Stimulated activated CD4-positive, alpha-beta T cell treated with anti-CD3 and anti-CD28 coated beads, Interleukin-12 subunit alpha, Interleukin-12 subunit beta, amount 100 ng/mL, for 4 hours (primary cell): ENCODE measurements at places on chromosomes 5 and 9.

DNA sequence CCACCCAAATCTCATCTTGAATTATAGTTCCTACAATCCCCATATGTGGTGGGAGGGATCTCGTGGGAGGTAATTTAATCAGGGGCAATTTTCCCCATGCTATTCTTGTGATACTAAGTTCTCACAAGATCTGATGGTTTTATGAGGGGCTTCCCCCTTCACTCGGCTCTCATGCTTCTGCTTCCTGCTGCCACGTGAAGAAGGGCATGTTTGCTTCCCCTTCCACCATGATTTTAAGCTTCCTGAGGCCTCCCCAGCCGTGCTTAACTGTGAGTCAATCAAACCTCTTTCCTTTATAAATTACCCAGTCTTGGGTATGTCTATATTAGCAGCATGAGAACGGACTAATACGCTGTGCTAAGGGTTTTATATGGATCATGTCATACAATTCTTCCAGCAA lies 72.3 kb downstream of the TLE4 start:
- no peak for DNase-seq

DNA sequence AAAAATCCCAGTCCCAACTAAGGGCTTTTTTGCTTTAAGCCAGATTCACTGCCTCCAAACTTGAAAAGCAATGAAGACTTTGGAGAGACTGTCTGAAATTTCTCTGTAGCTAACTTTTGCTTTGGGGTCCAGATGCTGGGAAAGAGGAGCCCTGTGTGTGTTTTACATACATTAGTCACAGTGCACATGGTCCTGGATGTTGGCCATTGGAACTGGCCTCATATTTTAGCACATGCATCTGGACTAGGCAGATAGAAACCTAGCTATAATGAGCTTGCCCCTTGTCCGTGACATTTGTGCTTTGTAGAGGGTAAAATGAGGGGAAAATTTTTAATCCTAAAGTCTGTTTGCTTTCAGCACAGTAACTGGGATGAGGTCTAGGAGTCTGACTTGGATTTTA lies 421.7 kb downstream of the CDK5RAP2 start:
- no peak for DNase-seq

GRCh38 chr5:139765409-139766217 lies 30.0 kb upstream of the PSD2 start:
- DNase-seq = peak; percentile 85

GRCh38 chr9:134204991-134205578 lies 40.7 kb upstream of the RNU6ATAC start:
- DNase-seq = no peak

DNA sequence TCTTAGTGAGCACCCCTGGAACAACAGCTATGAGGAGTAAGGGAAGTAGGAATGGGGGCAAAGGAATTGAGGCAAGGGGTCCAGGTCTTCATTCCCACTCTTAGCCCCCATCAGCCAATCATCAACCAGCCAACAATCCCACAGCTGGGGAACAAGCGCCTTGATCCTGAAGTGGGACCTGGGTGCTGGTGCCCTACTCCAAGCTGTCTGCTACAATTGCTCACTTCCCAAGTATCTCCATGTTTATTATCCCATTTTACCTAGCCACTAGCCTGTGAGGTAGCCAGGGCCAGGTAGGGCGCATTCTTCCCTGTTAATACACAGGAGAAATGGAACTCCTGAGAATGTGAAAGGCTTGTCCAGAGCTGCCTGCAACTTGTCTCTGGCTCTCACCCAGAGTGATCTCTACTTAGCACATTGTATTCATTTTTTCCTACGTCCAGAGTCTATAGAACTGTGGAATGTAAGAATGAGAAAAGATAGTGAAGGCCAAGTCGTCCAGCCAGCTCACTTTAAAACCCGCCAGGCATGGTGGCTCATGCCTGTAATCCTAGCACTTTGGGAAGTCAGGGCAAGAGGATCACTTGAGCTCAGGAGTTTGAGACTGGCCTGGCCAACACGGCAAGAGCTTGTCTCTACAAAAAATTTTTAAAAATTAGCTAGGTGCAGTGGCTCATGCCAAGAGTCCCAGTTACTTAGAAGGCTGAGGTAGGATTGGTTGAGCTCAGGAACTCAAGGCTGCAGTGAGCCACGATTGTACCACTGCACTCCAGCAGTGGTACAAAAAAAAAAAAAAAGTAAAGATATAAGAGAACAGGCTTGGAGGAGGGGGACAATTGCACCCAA lies 6.2 kb upstream of the DNAJC18 start:
- no peak for DNase-seq

- DNase-seq = no peak
Observed at GRCh38 chr9:134641990-134642384, 384 bp downstream of the COL5A1 start.

- DNase-seq = no peak
Observed at GRCh38 chr5:138330813-138331448, 673 bp downstream of the CDC25C start.

- DNase-seq = no peak
Observed at GRCh38 chr9:111622626-111623025, 8.5 kb upstream of the DNAJC25 start.

DNA sequence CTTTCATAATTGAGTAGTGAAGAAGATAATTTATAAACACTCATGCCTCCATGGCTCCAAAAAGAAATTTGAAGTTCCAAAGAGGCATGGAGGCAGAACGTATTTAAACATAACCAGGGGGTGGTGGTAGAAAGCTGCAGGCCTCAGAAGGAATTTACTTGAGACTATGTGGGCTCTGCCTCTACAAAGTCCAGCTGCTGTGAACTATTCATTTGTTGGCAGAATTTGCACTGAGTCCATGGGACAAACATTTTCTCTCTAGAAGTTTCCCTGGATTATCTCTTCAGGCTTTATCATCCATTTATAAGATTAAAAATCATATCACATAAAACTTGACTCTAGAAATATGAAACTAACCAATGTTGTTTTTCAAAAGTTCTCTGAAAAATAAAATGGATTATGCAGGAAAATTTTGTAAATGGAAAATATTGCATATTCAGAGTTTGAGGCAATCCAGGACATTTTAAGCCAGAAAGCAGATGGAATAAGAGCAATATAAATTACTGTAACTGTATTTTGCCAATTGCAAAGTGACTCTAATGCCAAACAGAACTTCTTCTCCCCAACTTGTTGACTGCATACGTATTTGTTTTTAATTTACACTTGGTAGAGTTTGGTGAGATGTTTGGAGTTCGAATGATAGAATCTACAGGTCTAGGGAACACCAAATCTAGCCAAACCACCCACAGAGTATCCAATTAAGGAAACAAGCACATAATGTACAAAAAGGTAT lies 258.2 kb downstream of the ENC1 start:
- no peak for DNase-seq

DNA sequence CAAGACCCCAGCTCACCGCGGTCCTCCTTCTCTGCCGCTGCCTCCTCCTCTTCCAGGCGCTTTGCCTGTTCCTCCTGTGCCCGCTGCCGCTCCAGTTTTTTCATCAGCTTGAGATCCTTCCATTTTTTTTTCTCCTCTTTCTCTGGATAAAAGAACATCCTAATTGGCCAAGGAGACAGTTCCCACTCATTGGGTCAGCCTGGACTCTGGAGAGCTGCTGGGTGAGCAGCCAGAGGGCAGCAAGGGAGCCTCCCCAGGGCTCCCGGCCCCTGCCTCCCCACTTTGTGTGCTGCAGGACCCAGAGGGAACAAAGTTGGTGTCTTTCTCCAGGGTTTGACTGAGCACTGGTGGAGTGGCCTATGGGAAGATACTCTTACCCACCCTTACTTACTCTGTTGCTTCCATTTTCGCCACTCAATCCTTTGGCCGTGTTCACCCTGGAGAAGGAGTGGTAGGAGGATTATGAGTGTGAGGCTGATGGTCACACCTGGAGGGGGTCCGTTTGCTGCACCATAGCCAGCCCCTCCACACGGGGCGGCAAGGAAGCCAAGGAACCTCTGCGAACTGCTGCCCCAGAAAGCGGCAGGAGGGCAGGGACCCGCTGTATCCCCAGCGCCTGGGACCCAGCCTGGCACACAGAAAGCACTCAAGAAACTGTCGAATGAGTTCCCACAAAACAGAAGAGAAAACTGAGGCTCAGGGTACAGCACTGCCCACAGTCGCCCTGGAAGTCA lies 708 bp downstream of the SPOUT1 start:
- no peak for DNase-seq

DNA sequence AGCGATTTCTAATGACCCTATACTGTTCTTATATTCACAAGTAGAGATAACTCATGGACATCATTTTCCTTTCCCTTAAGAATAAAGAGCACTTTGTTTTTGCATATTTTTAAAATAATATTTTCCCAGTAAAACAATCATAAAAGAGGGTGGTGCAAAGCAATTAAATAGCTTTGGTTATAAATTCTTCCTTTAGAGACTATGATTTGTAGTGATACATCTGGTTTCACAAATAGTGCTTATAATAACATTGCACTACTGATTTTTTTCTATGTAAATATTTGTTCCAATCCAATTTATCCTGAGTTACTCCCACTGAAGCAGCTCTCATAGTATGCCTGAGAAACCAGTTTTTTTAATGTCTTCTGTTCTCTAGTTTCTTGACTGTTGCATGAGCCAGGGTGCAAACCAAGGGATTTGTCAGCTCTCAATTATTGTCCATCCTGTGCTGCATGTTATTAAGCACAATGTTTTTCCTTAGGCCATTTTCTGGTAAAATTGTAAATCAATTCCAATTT lies 74.7 kb downstream of the LURAP1L start:
- no peak for DNase-seq

- no peak for DNase-seq
Observed at GRCh38 chr5:172769616-172770373, 1.2 kb downstream of the DUSP1 start.

DNA sequence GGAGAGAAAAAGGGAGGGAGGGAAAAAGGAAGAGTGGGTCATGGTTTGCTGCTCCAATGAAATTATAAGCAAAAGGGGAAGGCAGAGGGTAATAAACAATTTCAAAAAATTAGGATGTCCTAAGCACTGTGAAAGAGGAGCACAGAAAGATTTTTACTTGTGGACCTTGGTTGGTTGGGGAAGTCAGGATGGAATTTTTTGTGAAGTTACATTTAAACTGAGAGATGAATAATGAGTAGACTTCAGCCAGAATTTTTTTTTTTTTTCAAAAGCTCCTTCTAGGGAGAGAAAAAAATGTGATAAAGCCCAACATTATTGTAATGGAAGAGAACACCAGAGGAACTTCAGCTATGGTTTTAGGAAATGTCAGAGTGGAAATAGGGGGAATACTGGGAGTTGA lies 515.9 kb upstream of the PAPPA start:
- DNase-seq = no peak

DNA sequence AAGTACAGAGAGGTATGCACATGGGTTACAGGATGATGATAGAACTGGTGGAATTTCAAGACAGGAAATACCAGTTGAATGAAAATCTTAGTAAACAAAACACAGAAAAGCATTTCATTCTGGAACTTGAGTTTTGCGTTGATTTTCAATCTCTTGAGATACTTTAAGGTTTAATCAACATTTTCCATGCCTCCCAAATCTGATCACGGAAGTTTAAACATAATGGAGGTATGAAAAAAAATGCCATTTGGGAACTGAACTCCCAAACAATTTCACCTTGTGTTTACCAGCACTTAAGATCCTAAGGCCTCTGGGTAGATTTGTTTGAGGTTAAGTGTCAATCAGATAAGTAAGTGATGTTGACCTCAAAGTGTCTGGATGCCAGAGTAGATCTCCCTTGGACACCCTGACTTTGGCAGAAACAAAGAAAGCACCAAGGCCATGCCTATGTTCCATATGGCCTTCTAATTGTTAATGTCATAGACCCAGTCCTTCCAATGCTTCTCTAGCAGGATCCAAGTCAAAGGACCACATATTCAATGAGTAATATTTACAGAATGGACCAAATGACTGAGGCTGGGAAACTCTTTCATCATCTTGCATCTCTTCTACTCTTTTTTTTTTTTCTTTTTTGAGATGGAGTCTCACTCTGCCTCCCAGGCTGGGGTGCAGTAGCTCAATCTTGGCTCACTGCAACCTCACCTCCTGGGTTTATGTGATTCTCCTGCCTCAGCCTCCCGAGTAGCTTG lies 216.9 kb downstream of the ARRDC3 start:
- no peak for DNase-seq

DNA sequence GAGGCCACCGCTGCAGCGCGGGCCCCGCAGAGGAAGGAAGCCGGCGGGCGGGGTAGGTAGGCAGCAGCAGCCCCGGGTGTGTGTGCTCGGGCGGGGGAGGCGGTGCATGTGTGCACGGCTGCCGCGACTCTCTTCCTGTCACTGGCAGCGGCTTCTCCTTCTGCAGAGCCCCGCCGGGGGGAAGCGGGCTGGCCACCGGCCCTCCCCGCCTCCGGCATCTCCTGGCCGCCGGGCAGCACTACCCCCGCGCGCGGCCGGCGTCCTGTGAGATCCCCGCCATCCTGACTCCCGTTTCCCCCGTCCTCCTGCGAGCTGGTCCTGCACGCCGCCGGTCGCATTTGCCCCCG lies 315 bp downstream of the PIK3R1 start:
- no peak for DNase-seq

DNA sequence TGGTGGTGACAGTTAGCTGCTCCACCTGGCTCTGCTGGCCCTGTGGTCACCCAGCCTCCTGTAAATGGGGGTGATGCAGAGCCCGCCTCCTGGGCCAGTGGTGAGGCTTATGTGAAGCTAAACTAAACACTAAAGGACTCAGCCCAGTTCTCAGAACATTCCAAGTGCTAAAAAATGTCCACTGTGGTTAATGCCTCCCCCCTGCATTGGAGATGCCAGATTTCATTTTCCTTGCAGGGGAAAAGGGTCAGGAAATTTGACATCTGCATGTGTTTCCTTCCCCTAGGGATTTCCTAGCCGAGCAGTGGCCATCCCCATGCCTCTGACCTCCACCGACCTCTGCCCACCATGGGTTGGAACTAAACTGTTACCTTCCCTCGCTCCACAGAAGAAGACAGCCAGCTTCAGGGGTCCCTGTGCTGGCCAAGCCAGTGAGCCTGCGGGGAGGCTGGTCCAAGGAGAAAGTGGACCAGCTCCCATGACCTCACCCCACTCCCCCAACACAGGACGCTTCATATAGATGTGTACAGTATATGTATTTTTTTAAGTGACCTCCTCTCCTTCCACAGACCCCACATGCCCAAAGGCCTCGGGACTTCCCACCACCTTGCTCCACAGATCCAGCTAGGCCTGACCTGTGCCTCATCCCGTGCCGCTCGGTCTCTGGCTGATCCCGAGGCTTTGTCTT lies 13.0 kb downstream of the CD74 start:
- no peak for DNase-seq

DNA sequence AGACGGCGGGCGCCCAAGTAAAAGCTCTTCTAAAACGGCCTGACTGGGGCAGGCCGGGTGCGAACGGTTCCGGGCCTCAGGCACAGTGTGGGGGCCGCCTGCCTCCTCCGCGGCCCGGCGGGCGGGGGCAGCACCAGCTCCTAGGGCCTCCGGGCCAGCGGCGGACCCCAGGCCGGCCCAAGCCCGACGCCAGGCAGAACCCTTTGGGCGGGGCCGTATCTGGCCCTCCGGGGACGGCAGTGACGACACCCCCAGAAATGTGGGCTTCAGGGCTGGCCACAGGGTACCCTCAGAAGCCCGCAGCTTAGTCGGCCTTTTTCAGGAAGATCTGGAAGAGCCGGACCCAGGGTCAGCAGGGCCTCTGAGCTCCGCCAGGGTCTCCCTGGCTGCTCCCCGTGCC lies 4.0 kb downstream of the LTC4S start:
- no peak for DNase-seq
